HL-60 (cell line): ENCODE measurements at places on chromosomes 3 and 15.

GRCh38 chr3:49711489-49711888, 8.0 kb downstream of the AMIGO3 start:
- no peak for DNase-seq

- DNase-seq: no peak
These were observed 23.9 kb downstream of the ITPR1 start for GRCh38 chr3:4517093-4517492.

DNA sequence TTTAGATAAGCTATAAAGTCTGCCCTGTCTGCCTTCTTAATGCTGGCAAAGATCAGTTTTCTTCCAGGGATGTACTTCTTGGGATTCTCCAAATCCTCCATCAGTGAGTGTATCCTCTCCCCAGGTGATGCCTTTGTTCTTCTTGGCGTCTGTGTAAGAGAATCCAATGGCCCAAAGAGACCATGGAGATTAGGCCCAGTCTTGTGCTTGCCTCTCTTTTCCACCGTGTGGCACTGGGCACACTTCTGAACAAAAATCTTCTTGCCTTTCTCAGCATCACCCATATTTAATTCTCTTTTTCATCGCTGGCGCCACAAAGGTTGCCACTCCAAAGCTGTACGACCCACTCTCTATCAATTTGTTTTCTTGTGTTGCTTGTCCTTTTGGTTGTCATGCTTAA, 32.2 kb upstream of the TAMM41 start:
- no peak for DNase-seq

DNA sequence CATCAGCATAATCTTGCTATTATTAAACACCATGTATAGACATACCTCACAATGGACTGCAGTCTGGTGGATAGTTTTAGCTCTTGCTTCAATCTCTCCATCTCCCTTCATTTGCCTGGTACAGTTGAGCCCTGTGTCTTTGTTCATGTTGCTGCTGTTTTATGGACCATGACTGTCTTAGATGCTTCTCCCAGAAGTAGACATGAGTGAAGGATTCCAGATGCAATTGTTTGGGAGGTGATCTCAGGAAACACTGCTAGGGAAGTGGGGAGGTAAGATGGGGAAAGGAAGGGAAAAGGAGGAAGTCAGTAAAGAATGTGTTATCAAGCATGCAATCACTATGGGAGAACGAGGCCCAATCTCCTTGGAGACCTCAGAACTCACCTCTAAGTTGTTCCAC, 36.3 kb upstream of the CTNNB1 start:
- no peak for DNase-seq

DNA sequence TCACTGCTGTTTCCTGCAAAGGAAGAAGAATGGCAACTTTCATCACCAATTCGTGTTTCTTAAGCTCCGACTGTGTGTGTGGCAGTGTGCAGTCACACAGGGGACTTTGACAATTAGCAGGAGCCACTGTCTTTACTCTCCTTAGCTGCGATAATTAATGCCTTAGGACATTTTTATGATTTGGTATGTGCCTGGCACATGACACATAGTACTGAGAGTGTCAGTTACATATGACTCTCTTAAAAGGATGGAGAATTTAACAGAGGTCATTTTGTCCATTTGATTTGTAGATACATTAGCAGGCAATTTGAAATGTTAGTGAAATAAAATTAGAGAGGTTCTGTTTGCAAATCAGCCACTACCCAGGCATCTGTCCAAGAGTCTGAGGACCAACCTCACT, 128.9 kb upstream of the VEPH1 start:
- DNase-seq: no peak
